Activated naive CD4-positive, alpha-beta T cell treated with Interleukin-2 at 50 U/mL for 16 hours (primary cell): ENCODE measurements at places on chromosomes 12 and 14.

- DNase-seq = no peak
Measured at GRCh38 chr12:18363321-18363720, 102.0 kb downstream of the PIK3C2G start.

DNA sequence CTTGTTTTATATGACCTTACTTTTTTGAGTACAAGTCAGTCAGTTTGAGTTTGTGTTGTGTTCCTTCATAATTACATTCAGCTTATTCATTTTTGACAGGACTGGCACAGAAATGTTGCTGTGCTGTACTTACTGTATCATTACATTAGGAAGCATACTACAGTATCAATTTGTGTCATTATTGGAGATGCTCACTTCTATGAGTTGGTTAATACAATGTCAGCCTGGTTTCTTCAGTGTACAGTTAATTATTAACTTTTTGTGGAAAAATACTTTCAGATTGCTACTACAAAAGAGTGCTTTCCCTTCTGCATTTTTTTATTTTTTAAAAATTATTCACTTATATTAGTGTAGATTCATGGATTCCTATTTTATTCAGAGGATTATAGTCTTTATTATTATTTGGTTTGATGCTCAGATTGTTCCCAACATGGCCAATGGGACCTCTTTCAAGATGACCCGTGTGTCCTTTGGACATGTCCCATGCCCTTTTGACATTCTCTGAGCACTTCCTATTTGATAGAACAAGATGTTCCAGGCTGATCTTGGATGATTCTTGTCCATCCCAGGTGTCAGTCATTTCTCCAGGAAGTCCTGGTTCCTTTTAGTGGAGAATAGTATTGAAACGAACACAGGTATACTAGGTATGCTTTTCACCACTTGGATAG lies 66.6 kb downstream of the MON2 start:
- DNase-seq = no peak

DNA sequence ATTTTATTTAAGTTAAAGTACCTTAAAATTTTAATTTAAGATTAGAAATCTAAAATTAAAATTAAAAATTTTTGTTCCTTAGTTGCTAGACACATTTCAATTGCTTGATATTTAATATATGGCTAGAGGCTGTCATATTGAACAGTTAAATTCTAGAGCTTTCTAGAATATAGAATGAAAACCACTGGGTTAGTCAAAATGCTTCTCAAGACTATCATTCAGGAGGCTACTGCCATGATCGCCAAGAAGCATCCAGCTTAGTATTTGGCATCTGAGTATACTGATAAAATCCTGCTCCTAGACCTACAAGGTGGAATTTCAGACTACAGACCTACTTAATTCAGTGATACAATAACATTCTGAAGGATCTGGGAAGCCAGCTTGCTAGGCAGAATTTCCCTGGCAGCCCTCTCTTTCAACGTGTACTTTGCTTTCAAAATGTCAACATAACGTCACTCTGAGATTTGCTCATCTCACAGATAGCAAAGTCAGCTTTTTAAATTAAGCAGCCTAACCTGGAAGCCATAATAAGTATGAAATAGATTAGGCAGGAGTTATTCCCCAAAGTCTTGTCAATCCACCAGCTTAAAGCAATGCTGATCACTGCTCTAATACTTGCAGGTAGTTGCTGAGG lies 525.8 kb downstream of the FSCB start:
- no peak for DNase-seq

- DNase-seq = no peak
Measured at GRCh38 chr12:77837876-77838291, 7.2 kb downstream of the NAV3 start.

- DNase-seq = no peak
Measured at GRCh38 chr12:130642856-130643255, 73.2 kb downstream of the RIMBP2 start.

GRCh38 chr12:79619872-79620562 lies 70.7 kb downstream of the PAWR start:
- no peak for DNase-seq

DNA sequence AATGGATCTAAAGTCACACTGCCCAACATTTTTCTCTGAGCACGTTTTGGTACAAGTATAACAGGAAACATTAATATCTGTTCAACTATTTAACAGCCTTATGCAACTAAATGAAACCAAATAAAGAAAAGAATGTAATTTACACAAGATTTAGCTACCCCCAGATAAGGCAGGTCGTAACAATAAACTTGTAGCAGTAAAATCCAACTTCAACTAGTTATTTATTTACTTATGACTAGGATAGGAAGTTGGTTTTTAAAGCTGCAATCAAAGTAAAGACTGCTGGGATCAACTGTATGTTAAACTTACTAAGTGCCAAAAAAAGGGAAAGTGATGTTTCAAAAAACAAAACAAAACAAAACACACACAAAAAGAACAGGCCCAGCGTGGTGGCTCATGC lies 30.9 kb downstream of the FERMT2 start:
- DNase-seq = no peak

DNA sequence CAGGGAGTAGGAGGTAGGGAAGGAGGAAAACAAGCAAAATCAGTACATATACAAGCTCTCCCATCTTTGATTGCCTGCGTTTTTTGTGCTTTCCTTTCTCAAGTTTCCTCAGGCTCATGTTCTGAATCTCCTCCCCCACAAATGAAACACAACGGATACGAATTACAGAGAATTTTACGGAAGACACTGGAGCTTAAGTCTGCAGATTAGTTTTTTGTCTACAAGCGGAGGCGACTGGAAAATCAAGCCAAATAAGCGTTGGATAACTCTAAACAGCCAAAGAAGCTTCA lies 612 bp downstream of the WBP11 start:
- DNase-seq = no peak

DNA sequence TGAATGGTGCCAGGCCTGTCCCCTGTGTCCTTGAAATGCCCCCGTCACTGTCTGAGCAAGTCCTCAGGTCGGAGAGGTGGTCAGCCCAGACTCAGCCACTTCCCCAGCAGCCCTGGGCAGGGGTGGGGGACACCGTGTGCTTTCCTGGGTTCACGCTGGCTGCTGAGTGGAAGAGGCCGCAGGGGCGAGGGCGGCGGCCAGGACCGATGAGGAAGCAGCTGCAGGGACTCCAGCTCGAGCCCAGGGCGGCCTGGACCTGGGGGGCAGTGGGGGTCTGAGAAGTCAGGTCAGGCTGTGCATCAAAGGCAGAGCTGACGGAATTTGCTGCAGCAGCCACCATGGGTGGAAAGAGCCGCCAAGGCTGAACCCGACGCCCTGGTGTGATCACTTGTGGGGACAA lies 28.4 kb downstream of the NOC4L start:
- DNase-seq = no peak

GRCh38 chr12:80222261-80222660 lies 122.9 kb downstream of the OTOGL start:
- DNase-seq = no peak

DNA sequence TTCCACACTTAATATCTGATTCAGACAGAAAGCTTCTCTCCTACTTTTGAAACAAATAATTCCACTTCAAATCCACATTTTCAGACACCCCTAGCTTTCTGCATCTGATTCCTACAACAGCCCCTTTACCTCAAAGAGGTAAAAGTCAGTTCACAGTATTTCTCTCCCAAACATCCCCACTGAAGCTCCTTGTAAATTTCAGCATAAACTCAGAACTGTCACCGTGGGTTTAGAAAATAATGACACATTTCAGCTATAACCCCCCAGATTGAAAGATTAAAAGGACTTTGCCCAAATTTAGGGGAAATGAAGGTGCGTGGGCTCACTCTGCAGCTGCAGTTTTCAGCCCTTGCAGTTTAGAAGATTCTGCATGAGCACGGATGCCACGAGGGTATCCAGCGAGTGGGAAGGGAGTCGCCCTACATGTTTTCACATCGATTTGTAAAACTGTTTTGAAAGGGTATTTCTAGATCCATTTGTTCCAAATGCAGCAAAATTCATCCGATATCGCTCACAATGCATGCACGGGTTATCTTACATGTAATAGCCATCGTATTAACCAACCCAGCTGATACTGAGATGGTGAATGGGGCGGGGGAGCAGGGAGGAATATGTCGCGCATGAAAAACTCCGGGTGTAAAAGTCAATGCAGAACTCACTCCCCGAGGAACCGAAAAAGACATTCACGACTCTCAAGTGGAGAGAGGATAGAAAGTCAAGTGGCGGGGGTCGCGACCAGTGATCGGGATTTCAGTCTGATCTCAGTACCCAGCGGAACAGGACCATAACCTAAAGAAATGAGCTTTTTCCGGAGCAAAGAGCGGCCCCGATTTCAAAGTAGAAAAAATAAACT lies 5.0 kb upstream of the CCND2 start:
- peak; percentile 46 for DNase-seq
